ENCODE measurements at places on chromosomes 5 and 9.

DNA sequence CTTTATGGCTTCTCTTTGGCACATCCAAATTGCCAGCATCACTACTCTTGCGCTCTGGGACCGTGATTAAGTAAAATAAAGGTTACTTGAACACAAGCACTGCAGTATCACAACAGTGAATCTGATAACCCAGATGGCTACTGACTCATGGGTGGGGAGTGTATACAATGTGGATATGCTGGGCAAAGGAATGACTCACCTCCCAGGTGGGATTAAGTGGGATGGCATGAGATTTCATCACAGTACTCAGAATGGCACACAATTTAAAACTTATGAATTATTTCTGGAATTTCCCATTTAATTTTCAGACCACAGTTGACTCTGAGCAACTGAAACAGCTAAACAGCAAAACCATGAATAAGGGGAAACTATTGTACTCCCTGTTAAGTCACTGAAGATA lies 4.3 kb downstream of the GFM2 start:
- DNase-seq: no peak

- DNase-seq: no peak
Observed at GRCh38 chr9:134318941-134319305, 7.3 kb upstream of the RXRA start.

DNA sequence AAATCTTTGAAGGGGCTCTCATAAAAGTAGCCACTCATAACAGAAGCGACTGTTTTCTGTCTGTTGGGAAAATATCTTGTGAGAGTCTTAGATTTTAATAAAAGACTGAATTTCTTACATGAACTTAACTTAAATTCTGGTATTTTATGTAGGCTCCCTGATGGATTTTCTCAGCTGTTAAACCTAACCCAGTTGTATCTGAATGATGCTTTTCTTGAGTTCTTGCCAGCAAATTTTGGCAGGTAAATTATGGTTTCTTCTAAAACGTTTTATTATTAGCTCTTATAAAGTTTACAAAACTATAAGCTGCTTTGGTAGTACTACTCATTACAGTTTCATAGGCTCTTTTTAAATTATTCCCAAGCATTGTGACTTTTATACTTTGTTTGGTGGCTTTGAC lies 87.0 kb downstream of the ERBIN start:
- DNase-seq: no peak

DNA sequence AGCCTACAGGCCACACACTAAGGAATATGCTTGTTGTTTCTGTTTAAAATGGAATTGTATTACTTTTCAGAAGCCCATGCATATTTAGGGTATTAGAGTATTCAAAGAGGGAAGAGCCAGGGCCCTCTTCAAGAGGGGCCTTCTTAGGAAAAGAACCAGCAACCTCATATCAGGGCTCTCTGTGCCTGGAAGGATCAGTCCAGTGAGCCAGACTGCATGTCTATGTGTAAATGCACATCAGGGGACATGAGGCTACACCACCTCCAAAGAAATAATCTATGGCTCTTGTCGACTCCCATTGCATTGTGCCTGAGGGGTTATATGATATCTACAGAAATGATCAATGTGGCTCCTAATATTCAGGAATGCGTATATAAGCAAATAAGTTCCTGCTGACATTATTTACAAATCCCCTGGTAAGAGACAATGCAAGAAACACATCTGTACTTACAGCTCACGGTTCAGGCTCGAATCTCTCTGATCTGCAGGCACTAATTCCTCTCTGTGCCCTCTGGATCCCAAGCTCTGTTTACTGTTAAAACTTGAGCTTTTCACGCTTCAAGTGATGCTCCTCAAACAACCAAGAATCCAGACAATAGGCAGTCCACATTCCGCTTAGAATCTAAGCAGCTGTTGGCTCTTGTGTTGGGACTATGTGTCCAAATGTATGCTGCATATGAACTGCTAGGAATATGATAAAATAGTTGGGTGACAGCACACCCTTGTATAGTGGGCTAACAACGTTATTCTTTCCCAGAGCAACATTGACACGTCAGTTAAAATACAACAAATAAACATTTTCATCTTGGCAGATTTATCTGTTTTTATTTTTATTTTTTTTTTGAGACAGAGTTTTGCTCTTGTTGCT lies 150.2 kb upstream of the KLF9 start:
- DNase-seq: no peak

GRCh38 chr5:68265347-68265746 lies 49.8 kb downstream of the PIK3R1 start:
- DNase-seq: no peak

DNA sequence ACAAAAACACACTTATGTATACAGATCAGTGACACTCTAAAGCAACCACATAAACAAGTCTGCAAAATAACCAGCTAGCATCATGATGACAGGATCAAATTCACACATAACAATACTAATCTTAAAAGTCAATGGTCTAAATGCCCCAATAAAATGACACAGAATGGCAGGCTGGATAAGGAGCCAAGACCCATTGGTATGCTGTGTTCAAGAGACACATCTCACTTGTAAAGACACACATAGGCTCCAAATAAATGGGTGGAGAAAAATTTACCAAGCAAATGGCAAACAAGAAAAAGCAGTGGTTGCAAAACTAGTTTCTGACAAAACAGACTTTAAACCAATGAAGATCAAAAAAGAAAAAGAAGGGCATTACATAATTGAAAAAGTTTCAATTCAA lies 26.0 kb downstream of the GAPT start:
- no peak for DNase-seq

DNA sequence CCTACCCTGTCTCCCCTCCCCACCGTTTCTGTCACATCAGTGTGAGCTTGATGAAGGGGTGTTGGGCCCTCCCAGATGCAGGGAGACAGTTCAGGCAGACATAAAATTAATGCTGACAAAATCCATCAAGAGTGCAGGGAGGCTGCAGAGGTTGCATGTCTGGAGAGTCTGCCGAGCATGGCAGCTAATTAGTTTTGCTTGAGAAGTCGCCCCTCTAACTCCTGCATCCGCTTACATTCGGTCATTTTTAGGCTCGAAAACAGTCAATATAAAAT lies 44.9 kb downstream of the GALNT12 start:
- no peak for DNase-seq

DNA sequence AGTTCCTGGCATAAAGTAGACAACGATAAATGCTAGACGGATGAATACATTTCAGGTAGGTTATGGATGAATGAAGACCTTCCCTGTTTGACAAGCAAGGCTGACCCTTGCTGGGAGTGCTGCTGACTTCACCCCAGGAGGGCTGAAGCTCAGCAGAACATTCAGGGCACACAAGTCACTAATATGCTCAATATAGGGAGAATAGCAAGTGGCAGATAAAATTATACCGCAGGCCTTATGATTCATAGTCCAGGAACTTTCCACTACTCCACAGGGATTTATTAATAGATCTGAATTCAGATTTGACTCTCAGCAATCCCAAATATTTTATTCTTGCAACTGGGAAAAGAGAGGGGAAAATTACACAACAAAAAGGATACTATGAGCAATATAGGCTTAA lies 38.2 kb upstream of the GRAMD2B start:
- no peak for DNase-seq

GRCh38 chr9:83208065-83208850 lies 145.3 kb upstream of the RASEF start:
- no peak for DNase-seq

GRCh38 chr5:61809651-61810050 lies 477.6 kb downstream of the ZSWIM6 start:
- no peak for DNase-seq

- DNase-seq: no peak
Observed at GRCh38 chr9:15461056-15461455, 38.4 kb downstream of the SNAPC3 start.

DNA sequence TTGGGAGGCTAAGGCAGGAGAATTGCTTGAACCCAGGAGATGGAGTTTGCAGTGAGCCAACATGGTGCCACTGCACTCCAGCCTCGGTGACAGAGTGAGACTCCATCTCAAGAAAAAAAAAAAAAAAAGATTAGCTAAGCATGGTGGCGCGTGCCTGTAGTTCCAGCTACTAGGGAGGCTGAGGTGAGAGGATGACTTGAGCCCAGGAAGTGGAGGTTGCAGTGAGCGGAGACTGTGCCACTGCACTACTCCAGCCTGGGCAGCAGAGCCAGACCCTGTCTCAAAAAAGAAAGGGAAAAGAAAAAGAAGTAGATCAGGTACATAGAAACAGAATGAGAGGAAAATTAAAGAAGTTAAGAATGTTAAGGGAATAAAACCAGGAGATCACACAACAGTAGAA lies 927.1 kb upstream of the DMAC1 start:
- DNase-seq: no peak

DNA sequence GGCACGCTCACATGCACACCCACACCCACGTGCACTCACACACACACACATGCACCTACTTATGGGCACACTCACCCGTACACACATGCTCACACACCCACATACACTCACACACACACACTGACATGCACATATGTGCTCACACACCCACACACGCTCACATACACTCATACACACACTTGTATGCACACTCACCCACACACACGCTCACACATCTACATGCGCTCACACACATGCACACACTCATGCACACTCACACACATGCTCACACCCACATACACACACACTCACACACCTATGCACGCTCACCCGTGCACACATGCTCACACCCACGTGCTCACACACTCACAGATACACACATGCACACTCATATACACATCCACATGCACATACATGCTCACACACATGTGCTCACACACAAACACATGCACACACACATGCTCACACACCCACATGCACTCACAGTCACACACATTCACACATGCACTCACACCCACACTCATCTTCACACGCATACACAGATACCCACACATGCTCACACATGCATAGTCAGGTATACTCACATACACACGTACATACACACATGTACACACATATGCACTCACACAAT lies 138.3 kb downstream of the OLFM1 start:
- no peak for DNase-seq

- DNase-seq: no peak
Observed at GRCh38 chr5:139377226-139377625, 5.9 kb downstream of the SLC23A1 start.

DNA sequence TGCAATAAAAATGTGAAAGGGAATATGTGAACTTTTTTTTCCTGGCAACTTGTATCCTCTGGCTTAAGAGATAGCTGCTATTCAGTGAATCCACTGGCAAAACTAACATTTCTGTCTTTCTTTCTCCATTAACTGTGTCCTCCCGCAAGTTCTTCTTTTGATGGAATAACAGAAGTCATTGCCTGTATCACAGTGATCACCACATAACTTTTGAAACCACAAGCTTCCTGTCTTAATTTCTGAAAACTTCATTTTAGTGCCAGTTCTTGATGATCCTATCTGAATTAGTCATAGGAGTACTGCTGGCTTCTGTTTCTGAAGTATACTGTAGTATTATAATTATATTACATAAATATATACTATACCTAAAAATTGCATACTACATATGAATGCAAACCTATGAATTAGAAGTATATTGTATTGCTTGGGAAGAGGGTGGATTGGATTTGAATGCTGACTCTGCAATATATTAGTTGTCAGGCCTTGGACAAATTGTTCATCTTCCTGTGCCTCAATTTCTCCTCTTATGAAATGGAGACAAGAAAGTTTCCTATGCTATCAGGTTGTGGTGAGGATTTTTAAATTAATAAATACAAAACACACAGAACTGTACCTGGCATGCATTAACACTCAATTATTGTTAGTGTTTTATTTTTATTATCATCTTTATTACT lies 441.6 kb downstream of the CETN3 start:
- DNase-seq: no peak

GRCh38 chr5:132627470-132627869 lies 30.5 kb upstream of the IL13 start:
- no peak for DNase-seq

DNA sequence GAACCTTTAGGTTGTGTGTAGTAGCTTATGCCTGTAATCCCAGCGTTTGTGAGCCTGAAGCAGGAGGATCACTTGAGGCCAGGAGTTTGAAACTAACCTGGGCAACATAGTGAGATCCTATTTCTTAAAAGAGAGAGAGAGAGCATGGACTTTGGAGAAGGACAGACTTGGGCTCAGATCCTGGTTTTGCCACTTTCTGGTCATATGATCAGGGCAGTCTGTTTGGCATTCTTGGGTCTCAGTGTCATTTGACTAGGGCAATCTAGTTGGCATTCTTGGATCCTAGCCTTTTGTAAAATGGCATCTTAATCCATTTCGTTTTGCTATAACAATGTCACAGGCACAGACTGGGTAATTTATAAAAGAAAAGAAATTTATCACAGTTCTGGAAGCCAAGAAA lies 28.4 kb downstream of the RCL1 start:
- no peak for DNase-seq

DNA sequence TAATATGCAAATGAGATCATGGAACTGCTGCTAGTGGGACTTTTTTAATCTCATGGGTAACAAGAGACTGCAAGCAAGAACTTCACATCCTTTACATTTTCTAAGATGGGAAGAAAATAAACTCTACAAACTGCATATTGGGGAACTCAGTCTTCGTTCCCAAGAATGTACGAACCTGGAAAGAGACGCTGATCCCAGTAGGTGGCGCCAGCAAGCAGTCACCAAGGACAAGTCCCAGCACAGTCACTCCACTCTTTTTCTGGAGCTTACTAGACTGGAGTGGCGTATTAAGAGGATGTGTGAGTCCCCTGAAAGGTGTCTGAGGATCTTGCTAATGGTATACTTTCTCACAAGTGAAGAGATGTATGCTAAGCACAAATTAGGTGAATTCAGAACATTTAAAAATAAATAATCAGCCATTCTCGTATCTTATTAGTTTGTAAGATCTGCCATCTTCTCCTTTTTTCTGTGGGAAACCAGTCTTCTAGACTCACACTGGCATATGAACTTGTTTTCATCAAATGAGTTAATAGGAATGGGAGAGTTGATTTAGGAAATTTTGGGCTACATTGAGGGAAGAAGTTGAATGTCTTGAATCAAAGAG lies 16.0 kb upstream of the PUM3 start:
- no peak for DNase-seq

GRCh38 chr5:9437741-9438240 lies 108.1 kb downstream of the SEMA5A start:
- DNase-seq: no peak

GRCh38 chr5:154732212-154732611 lies 23.0 kb upstream of the LARP1 start:
- no peak for DNase-seq

GRCh38 chr9:123965801-123966686 lies 36.1 kb upstream of the DENND1A start:
- no peak for DNase-seq

DNA sequence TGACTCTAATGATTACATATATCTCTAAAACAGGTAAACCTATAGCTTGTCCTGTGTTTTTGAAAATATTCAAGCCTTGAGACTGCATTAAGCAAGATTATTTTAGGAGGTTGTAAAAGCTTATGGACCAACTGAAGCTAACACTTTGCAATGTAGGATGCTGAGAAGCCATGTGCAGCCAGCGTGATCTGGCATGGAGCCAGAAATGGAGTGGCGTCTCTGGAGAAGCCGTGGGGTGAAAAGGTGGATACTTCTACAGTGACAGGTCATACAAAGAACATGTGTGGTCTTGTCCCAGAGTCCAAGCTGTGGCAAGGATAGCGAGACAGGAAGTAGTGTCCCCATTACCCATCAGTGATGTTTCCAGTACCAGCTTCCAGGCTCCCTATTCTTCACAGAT lies 100.8 kb upstream of the CD180 start:
- DNase-seq: no peak

GRCh38 chr5:113118765-113119164 lies 142.2 kb downstream of the DCP2 start:
- no peak for DNase-seq

GRCh38 chr9:33379666-33380389 lies 22.5 kb downstream of the AQP7 start:
- no peak for DNase-seq

All from activated T-helper 1 cell treated with anti-CD3 and anti-CD28 coated beads, Interleukin-2, amount 50 U/mL, for 16 hours (primary cell).